Posterior vena cava (tissue), 2 donors: ENCODE measurements at places on chromosomes 12 and 14. TPM values are rescaled to one million over a fixed set of nuclear protein-coding genes. Genes with fewer than 3 reads are reported as not detected.

- no peak for DNase-seq
Measured at GRCh38 chr14:40232302-40232701, 800.1 kb upstream of the FBXO33 start.

DNA sequence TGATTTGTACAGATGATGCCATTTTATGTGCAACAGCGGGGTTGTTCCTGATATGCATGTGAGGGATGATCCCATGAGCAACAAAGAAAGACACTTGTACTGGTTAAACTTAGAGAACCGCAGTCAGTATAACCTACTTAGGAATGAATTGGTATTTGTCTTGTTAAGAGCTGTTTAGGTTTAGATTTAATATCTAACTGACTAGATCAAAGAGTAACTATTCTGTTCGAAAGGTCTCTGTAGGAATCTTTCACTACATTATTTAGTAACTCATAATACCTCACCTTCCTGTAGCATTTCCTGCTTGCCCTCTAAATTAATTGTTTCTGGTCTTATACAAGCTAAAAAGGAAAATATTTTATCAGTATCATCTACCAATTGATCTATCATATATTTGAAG, 350.4 kb downstream of the TRHDE start:
- DNase-seq, result no peak

DNA sequence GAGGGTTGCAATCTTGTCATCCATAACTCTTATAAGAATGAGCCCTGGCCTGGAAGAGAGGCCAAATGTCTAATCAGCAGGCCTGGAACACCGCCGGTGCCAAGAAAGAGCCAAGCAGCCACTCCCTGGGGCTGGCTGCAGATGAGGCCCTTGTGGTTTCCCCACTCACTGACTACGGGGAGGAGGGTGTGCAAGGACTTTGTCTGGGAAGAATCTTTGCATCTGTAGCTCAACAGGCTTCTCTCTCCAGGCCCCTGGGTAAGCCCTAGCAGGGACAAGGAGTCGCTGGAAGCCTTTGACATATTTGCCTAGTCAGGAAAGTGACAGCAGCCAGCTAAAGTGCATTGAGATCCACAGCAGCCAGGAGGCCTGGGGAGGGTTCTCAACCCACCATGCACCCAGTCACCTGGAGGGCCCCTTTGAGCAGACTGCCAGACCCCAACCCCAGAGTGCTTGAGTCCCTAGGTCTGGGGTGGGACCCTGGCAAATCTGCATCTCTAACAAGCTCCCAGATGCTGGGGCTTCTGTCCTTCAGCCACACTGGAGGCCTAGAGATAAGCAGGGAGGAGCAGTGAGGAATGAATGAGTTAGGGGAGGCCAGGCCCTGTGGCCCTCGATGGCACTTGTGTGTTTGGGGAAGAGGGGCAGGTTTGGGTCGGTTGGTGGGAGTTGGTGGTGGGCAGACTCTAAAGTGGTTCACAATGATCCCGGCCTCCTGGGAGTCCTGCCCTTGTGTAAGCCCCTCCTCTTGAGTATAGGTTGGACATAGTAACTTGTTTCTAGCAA, 13.9 kb upstream of the LRTM2 start:
- peak; percentile 66 for DNase-seq

The TAS2R50 gene
- total RNA-seq, result 3.2 TPM

The CCDC196 gene
- total RNA-seq, result not detected
